ENCODE measurements at places on chromosomes 5 and 9.

- DNase-seq = no peak
Observed at GRCh38 chr5:31682025-31682424, 43.1 kb downstream of the PDZD2 start.

DNA sequence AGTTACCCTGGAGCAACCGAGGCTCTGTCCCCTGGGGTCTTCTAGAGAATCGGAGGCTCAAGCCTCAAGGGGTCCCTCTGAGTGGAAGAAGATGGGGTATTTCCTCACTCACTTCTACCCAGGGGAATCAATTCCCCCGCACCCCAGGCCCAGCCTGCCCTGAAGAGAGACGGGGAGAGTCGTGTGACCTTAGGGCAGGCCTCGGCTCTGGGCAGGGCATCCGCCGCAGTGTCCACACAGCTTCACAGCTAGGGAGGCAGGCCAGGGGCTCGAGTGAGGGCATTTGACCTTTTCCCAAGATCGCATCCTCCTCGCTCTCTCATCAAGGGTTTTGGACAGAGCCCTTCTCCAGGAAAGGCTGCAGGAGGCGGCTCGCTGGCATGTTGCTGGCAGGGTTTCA lies 57.9 kb upstream of the CNOT6 start:
- DNase-seq = no peak

GRCh38 chr5:38370358-38371100 lies 112.2 kb downstream of the EGFLAM start:
- DNase-seq = no peak

GRCh38 chr5:172869691-172870090 lies 35.6 kb downstream of the ERGIC1 start:
- no peak for DNase-seq

- DNase-seq = no peak
Observed at GRCh38 chr9:14236591-14236990, 77.3 kb downstream of the NFIB start.

DNA sequence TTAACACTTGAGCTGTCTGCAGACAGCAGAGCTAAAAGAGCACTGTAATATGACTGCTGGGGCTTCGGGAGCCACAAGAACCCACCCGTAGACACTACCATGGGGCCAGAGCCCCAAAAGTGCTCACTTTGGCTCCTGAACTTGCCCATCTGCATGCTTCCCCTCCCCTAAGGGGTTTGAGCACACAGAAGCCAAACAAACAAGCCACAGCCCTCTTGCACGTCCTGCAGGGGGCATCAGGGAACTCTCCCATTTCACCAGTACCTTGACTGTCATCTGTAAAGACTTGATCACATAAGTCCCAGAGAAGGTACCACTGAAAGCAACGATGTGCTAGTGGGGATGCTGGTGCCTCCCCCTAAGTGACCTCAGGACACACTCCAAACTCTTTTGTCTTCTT lies 681.8 kb downstream of the SEMA5A start:
- DNase-seq = peak; percentile 50

DNA sequence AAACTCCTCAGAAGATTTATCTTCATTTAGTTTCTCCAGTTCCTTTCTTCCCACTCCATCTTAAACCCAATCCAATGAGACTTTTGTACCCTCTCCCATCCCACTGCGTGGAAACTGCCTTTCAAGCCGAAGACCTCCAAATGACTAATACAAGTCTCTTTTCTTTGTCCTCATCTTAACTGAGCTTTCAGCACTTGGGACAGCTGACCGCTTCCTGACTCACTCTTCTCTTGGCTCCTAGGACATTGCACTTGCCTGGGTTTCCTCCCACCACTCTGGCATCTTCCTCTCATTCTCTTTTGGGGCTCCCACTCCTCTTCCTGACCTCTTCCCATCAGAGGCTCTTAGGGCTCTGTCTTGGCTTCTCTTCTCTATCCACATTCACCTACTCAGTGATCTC lies 243.7 kb downstream of the HSPA4 start:
- peak; percentile 26 for DNase-seq

DNA sequence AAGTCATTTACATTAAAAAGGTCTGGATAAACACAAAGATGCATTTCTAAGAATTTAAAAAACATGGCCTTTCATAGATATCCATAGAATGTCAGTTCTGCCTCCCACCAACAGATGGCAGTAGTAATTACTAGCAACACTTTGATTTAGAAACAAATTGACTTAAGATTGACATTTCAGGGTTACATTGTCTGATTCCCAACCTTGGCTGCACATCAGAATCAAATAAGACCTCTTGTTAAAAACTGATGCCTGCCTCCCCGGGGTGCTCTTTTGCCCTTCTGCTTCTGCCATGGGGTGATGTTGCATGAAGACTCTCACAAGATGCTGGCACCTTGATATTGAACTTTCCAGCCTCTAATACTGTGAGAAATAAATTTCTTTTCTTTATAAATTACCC lies 146.2 kb upstream of the GPR151 start:
- DNase-seq = peak; percentile 34

- peak; percentile 87 for DNase-seq
Observed at GRCh38 chr9:69122549-69123141, 51.4 kb upstream of the TJP2 start.

DNA sequence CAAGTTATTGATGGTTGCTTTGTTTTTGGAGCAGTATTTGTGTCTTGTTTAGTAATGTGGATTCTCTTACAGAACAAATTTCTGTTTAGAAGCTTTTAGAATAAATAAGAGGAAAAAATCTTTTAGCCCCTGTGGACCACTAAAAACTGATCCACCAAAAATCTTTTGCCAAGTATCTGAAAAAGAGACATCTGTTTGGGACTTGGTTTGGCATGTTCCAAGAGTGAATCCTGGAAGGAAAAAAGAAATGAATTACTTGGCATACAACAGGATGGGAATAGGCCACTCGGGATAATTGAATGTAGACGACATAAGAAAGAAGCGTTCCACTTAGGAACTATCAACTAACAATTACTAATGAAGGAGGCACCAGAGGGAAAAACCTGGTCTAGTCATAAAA lies 1350.1 kb upstream of the C9orf72 start:
- DNase-seq = no peak

GRCh38 chr9:88672874-88673689 lies 138.1 kb downstream of the NXNL2 start:
- DNase-seq = no peak

DNA sequence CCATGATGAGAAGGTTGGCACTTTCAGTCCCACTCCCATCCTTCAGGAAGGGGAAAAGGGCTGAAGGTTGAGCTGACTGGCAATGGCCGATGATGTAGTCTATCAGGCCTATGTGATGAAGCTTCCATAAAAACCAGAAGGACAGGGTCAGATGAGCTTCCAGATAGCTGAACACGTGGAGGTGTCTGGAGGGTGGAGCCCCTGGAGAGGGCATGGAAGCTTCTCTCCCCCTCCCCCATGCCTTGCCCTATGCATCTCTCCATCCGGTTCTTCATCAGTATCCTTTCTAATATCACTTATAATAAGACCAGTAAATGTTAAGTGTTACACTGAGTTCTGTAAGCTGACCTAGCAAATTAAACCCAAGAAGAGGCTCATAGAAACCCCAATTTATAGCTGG lies 32.6 kb upstream of the SMU1 start:
- no peak for DNase-seq

- no peak for DNase-seq
Observed at GRCh38 chr5:76809141-76809540, 9.7 kb upstream of the F2RL1 start.

GRCh38 chr5:102766295-102767090 lies 11.4 kb downstream of the PAM start:
- DNase-seq = no peak

GRCh38 chr5:54986269-54986654 lies 869 bp upstream of the ESM1 start:
- DNase-seq = no peak

GRCh38 chr9:101307051-101307450 lies 77.8 kb downstream of the BAAT start:
- no peak for DNase-seq

DNA sequence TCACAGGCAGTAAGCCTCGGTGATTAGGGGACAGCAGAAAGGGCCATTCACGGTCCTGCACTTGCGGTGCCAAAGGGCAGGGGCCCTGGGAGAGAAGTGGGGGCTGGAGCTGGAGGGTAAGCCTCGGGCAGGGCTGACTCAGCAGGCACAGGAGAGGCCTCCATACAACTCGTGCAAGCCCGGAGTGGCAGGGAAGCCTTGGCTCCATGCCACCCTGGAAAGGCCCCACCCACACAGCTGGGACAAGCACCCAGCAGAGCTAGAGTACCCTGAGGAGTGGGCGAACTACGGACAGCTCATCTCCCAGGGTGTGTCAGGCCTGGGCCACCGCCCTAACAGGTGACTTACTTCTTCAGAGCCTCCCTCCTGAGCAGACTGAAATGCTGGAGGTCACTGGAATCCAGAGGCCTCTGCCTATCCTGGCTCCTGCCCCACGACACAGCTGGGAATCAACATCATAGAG lies 5.6 kb upstream of the CAMK2A start:
- peak; percentile 59 for DNase-seq

DNA sequence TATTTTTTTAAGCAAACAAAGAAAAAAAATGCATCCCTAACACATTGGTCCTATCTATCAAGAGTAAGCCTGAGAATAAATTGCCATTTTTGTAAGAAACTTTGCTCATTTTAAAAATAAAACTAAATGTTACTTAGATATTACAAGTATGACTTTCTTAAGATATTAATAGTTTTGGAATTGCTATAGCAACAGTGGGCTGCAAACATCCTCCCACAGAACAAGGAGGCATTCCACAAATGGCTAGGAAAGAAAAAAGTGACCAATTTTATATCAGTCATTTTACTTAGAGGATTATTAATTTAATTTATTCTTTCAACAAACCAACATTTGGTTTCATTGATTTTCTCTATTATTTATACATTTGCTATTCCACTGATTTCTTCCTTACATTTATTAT lies 63.7 kb downstream of the LURAP1L start:
- DNase-seq = peak; percentile 51

DNA sequence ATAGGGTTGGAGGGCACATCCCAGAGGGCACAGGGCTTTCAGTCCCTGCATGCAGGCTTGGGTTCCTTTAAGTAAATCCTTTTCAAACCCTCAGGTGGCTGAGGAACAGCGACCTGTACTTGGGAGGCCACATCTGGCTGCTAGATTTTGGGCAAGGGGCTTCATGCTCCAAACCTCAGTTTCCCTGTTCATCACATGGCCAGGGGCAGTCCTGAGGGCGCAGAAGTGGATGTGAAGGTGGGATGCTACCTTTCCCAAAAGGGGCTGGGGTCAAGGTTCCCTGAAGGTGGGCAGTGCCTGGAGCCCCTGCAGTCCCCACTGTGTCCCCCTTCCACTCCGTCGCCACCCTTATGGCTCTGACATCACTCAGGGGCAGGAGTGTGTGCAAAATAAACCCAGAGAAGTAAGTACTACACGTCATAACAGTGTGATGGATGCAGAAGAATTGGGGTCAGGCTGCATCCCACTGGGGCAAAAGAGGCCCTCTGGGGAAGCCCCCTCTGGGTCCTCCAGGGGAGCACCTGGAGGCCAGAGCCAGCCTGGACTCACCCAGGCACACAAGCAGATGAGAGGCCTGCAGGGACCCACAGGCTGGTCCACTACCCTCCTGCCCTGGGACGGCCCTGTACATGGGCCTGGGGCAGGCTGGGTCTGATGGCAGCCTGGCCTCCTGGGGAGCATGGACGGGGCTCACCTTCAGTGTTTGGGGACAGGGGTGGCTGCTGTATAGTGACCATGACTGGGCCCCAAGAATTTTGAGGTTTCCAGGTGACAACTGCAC lies 1.9 kb upstream of the CARD19 start:
- DNase-seq = no peak

DNA sequence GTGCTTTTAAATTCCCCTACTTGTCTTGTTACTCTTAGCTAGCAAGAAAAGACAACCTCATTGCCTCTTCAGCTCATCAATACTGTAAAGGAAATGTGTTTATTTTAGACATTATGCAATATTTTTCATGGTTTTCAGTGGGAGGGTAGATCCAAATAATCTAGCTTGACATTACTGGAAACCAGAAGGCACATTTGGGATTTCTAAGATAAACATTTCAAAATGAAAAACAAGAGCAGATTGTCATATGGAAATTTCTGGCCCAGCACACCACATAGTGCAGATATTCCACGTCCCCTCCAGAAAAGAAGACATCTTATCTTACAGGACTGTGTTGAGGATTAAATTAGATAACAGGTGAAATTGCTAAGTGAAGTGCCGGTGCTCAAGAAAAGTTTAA lies 296.9 kb downstream of the MSX2 start:
- no peak for DNase-seq

DNA sequence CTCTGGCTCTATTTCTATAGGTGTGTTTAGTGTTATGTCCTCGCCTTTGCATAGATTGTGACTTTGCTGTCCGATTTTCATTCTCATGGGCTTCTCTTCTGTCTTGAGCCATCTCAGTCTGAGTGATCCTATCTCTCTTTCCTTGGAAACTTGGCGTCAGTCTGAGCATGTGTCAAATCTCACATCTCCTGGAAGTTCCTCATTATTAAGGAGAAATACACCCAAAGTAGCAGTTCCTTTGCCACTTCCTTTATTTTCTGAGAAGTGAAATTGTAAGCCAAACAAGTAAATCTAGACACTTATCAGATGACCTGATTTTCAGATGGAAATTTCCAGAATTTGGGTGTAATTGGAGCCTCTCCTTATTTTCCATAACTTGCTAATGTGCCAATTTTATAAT lies 126.9 kb upstream of the ANKH start:
- no peak for DNase-seq

DNA sequence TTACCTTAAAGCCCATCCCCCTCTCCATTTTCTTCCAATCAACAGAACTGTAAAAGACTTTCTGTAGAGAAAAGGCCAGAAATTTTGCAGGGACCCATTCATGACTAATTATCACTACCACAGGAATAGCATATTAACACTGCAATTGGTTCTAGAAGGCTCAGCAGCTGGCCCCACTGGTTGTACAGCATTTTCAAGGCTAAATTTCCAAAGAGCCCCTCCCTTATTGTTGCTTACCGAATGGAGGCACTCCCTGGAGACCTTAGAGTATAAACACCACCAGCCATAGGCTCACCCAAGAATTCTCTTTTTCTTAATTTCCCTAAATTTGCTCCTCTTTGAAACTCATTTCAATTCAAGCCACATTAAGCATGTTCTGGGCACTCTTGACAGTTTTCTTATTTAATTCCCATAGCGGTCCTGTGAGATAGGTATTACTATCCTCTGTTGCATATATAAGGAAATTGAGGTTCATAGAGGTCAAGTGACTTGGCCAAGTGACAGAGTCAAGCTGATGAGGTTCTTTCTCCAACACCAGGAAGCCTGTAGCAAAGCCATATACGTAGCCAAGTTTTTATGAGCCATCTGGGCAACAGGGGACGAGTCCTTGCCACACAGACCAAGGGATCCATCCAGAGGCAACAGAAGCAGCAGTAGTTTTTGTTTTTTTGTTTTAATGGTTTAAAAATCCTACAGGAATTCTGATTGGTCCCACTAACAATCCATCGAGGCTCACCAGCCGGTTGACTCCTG lies 83.9 kb upstream of the NR5A1 start:
- DNase-seq = no peak

Data from iris pigment epithelial cell (primary cell).